Mesothelial cell of epicardium (in vitro differentiated cells): ENCODE measurements at places on chromosomes 2 and 18.
A peak's percentile ranks its signal among the peaks of the same experiment; 100 is the strongest.

DNA sequence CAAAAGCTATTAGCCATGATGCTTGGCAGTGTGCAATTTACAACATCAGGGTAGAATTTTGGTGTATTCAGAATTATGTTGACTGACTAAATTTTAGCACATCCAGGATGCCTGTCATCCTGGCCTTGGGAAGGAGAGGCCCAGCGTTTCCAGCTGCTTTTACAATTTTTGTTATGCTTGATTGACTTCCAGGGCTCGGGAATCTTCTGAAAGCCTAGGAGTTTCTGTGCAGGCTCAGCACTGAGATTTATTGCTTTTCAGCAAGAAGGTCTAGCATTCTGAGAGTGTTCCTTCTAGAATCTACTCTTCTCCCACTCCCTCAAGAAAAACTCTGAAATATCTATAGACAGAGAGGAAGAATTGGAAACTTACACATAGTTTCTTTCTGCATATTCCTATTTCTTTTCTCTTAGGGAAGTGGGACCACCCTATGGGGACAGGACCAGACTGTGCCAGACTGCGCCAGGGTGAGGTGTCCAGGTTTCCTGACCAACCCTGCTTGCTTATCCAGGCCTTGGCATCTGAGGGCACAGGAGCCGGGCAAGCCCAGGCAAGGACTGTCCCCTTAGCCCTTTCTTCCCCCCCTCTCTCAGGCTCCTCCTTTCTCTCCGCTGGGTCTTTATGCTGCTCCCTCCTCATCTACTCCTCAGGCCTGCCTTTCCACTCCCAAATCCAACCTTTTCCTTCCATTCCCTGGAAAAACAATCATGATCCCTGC is 26.9 kb downstream of the MAIP1 start:
- H3K27me3 ChIP-seq = no peaks in the 10 kb centered on the region
- H3K4me3 ChIP-seq = no peak overlapping the region
- DNase-seq = no peak
- H3K36me3 ChIP-seq = no peaks in the 10 kb centered on the region
- H3K27ac ChIP-seq = no peak overlapping the region

- peak overlapping the region; percentile 11 for H3K27ac ChIP-seq
- no peaks in the 10 kb centered on the region for H3K27me3 ChIP-seq
- no peak overlapping the region for H3K4me3 ChIP-seq
- H3K4me1 ChIP-seq = peaks cover 3% of the 10 kb centered on the region
- DNase-seq = no peak
Observed at GRCh38 chr2:67600946-67601345, 203.8 kb downstream of the ETAA1 start.

DNA sequence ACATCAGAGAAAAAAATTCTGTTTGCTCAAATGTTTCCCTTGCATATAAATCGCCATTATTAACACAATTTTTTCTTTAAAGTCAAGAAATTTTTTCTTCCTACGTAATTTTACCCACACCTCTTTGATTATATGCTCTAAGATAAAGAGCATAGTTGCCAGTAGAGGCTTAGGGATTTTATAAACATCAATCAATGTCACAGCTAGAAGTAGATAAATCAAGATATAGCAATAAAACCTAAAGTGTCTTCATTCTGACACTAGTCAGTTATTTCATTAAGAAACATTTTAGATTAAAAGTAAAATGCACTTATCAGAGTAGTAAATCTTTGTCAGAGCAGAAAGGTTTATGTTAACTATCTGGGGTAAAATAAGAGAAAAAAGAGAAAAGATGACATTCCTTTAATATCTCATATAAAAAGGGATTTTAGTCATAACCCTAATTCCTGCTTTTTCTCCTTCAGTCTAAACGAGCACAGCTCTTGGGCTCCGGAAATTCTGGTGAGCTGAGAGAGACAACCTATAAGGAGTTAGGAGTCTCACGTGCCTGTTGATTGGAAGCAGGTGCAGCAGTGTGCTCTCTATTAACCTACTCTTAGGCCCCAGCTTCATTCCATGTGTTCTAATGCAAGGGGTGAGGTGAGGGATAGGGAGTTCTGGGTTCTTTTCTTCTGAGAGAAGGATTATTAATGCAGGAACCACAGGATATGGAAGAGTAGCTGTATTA is 172.4 kb upstream of the GULP1 start:
- H3K4me3 ChIP-seq = no peak overlapping the region
- no peak for DNase-seq
- H3K27ac ChIP-seq = peak overlapping the region; percentile 52

DNA sequence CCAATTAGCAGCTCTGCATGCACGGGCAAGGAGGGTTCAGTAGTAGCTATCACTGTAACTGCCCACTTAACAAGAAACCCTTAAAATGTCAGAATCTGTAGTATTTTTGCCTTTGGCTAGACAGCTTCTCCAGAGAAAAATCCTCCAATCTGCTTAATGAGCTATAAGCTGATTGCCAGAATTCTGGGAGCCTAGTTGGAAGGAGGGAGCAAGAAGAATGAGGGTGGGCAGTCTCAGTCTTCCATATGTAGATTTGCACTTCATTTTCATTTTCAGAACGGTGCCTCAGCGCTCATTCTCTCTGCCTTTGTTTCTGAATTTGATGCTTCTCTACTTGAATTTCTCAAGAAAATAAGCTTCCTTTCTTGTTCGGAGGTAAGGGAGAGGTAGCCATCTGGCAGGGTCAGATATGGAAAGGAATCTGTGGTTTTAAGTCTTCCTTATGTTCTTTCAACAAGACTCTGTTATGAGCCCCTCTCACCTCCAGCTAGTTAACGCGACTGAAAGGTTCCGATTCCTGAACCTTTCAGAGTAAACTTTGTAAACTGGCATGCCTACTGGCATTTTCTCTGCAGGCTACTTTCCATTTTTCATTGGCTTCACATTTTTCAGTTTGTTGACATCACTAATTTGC is 53.5 kb downstream of the HNRNPLL start:
- H3K4me3 ChIP-seq = no peak overlapping the region
- H3K27ac ChIP-seq = peak overlapping the region; percentile 75
- H3K4me1 ChIP-seq = peaks cover 10% of the 10 kb centered on the region
- H3K27me3 ChIP-seq = no peaks in the 10 kb centered on the region
- DNase-seq = no peak

GRCh38 chr18:23377669-23378301 is 75.3 kb upstream of the RIOK3 start:
- peak overlapping the region; percentile 78 for H3K27ac ChIP-seq
- H3K4me3 ChIP-seq = no peak overlapping the region
- H3K4me1 ChIP-seq = peaks cover 31% of the 10 kb centered on the region

- no peaks in the 10 kb centered on the region for H3K4me1 ChIP-seq
- no peak for DNase-seq
- no peaks in the 10 kb centered on the region for H3K27me3 ChIP-seq
- no peak overlapping the region for H3K4me3 ChIP-seq
- no peak overlapping the region for H3K27ac ChIP-seq
Observed at GRCh38 chr2:126220331-126220730, 435.6 kb upstream of the GYPC start.

DNA sequence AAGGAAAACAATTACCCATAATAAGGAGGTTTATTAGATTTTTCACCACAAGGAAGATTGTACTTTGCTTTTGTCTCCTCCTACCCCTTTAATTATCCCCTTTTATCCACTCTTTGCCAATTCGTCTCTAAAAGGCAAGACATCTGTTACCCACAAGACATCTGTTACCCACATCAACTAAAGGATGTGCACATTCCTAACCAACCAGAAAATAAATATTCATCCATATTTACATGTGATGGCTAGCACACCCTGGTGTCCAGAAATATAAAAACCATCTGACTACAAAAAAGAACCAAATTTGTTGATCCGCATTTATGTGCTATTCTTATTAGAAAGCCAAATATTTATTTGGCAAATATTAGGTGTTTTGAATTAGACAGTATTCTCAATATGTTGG is 35.7 kb downstream of the ACVR1C start:
- H3K27ac ChIP-seq = no peak overlapping the region
- H3K36me3 ChIP-seq = no peaks in the 10 kb centered on the region
- DNase-seq = no peak
- no peak overlapping the region for H3K4me3 ChIP-seq
- H3K4me1 ChIP-seq = no peaks in the 10 kb centered on the region

DNA sequence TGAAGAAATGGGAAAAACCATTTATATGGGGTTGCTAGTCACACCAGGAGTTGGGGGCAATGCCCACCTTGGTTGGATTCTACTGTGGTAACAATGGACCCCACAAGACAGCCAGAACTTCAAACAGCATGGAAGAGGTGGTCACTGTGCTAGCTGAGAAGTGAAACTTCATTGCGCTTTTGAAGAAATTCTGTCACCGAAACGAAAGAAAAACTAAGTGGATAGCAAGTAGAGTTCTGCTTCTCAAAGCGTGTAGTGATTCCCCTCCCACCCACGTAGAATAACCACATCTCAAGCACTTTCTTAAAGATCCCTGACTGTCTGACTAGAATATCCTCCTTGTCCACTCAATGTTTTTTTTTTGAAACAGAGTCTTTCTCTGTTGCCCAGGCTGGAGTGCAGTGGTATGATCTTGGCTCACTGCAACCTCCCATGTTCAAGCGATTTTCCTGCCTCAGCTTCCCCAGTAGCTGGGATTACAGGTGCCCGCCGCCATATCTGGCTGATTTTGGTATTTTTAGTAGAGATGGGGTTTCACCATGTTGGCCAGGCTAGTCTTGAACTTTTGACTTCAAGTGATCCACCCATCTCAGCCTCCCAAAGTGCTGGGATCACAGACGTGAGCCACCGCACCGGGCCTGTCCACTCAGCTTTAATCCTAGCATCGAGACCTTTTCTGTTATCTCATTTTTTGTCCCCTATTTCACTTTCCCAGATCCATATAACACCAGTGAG is 30.1 kb upstream of the CCL20 start:
- peaks cover 5% of the 10 kb centered on the region for H3K4me1 ChIP-seq
- H3K4me3 ChIP-seq = no peak overlapping the region
- H3K27me3 ChIP-seq = no peaks in the 10 kb centered on the region
- no peaks in the 10 kb centered on the region for H3K36me3 ChIP-seq
- no peak overlapping the region for H3K27ac ChIP-seq
- DNase-seq = no peak

DNA sequence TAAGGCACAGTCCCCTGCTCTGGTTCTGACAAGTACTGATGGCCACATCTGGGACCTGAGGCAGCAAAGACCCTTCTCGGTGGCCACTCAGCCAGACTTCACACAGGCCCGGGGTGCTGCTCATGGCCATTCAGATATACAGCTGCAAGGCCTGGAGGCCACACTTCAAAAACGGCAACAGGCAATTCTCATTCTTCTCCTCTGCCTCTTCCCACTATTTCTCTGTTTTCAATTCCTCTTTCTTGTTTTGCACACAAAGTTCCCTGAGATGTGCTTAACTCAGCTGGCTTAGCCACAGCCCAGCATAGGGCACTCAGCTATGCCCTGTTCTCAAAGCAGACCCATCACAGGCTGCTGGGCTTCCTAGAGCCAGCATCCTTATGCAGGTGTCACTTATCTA is 29.9 kb downstream of the PTPN18 start:
- no peak overlapping the region for H3K27ac ChIP-seq
- H3K4me3 ChIP-seq = no peak overlapping the region
- no peaks in the 10 kb centered on the region for H3K4me1 ChIP-seq
- no peak for DNase-seq
- no peaks in the 10 kb centered on the region for H3K36me3 ChIP-seq

DNA sequence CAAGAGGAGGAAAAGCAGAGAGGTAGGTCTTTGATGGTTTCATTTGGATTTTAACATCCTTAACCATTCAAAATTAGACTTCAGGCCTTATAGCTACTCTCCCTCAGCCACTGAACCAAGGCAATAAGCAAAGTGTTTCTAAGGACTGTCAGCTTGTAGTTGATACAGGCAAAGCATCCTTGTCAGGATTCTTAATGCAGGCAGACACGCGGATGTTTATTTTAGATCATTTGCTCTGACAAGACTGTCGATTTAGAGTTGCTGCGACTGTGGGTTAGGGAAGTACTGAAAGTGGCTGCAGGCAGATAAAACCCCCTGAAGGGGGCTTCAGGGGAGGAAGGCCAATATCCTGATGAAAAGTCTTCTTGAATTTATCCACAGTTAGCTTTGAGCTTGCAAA is 46.6 kb downstream of the CDH20 start:
- H3K4me3 ChIP-seq = no peak overlapping the region
- peaks cover 3% of the 10 kb centered on the region for H3K4me1 ChIP-seq
- no peak for DNase-seq
- H3K36me3 ChIP-seq = no peaks in the 10 kb centered on the region

DNA sequence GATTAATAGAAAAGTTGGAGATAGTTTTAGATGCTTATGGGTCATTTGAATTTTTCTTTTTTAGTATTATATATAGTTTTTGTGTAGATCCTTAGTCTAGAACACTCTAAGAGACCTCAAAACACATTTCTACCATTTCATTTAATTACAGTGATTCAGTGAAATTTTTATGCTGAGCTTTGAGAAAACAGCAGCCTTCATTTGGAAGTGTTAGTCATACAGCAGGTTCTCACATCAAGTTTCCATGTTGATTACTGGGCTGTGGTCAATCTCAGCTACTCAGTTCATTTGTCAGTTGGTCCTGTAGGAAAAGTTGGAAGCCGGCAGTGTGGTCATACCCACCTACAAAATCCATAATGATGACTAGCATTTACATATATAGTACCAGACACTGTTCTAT is 37.9 kb downstream of the MAP3K19 start:
- H3K27ac ChIP-seq = no peak overlapping the region
- H3K27me3 ChIP-seq = peaks cover 33% of the 10 kb centered on the region
- no peak for DNase-seq
- peaks cover 2% of the 10 kb centered on the region for H3K4me1 ChIP-seq
- no peak overlapping the region for H3K4me3 ChIP-seq

- H3K27me3 ChIP-seq = no peaks in the 10 kb centered on the region
- no peak for DNase-seq
- H3K4me1 ChIP-seq = peaks cover 5% of the 10 kb centered on the region
- no peak overlapping the region for H3K4me3 ChIP-seq
- no peak overlapping the region for H3K27ac ChIP-seq
- H3K36me3 ChIP-seq = peaks cover 12% of the 10 kb centered on the region
Observed at GRCh38 chr18:21387886-21388285, 145.9 kb downstream of the GREB1L start.

GRCh38 chr2:26483957-26484565 is 6.1 kb upstream of the OTOF start:
- H3K4me1 ChIP-seq = no peaks in the 10 kb centered on the region
- no peak for DNase-seq

GRCh38 chr18:23664674-23665073 is 2.0 kb upstream of the ANKRD29 start:
- DNase-seq = no peak
- peaks cover 8% of the 10 kb centered on the region for H3K4me1 ChIP-seq
- H3K27me3 ChIP-seq = peaks cover 80% of the 10 kb centered on the region
- no peak overlapping the region for H3K4me3 ChIP-seq

- peaks cover 7% of the 10 kb centered on the region for H3K4me1 ChIP-seq
Observed at GRCh38 chr18:52596748-52597435, 256.9 kb downstream of the DCC start.

DNA sequence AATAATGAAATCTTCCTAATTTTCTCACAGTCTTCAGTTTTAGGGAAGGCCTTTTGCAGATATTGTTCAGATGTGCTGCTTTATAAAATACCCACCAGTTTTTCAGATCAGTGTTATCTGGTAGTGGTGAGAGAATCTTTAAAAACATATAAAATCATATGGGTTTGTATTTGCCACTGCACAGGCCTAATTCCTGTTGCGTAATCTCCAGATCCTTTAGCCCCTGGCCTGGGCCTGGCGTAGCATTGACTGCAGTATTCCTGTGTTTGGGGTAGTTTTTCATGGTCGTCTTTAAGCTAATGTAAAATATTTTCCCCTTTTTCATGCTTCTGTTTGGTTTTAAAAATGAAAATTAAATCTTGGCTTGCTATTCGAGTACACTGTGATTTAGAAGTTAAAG is 43.2 kb downstream of the TSHZ1 start:
- DNase-seq = no peak
- H3K4me3 ChIP-seq = no peak overlapping the region
- no peak overlapping the region for H3K27ac ChIP-seq
- H3K36me3 ChIP-seq = no peaks in the 10 kb centered on the region

GRCh38 chr2:191056228-191056627 is 42.3 kb upstream of the STAT1 start:
- peaks cover 5% of the 10 kb centered on the region for H3K27me3 ChIP-seq
- DNase-seq = no peak
- H3K4me3 ChIP-seq = no peak overlapping the region
- H3K4me1 ChIP-seq = peaks cover 8% of the 10 kb centered on the region
